Pulmonary artery endothelial cell (primary cell): ENCODE measurements at places on chromosomes 2 and 18. TPM values are rescaled to one million over a fixed set of nuclear protein-coding genes. Genes with fewer than 3 reads are reported as not detected.
A peak's percentile ranks its signal among the peaks of the same experiment; 100 is the strongest.

Gene ID2
- 7.6 and 10.1 TPM in 2 replicates for total RNA-seq

DNA sequence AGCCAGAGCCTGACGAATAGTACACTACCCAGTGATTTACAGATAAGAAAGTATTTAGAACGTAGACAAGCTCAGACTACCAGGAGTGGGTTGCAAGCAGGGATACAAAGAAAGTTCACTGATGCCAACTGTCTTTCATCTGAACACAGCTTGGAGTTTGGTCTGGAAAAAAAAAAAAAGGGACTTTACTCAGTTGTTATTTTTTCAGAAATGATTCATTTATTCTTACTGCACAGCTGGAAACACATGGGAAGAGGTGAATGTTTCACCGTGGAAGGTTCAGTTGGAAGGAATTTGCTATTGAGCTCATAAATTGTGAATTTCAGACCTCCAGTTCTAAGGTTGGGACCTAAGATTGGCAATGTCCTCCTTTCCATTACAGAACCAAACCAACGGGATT lies 259.7 kb downstream of the ETAA1 start:
- no peak for DNase-seq

- DNase-seq = no peak
Measured at GRCh38 chr2:37891846-37892435, 33.1 kb upstream of the RMDN2 start.

DNA sequence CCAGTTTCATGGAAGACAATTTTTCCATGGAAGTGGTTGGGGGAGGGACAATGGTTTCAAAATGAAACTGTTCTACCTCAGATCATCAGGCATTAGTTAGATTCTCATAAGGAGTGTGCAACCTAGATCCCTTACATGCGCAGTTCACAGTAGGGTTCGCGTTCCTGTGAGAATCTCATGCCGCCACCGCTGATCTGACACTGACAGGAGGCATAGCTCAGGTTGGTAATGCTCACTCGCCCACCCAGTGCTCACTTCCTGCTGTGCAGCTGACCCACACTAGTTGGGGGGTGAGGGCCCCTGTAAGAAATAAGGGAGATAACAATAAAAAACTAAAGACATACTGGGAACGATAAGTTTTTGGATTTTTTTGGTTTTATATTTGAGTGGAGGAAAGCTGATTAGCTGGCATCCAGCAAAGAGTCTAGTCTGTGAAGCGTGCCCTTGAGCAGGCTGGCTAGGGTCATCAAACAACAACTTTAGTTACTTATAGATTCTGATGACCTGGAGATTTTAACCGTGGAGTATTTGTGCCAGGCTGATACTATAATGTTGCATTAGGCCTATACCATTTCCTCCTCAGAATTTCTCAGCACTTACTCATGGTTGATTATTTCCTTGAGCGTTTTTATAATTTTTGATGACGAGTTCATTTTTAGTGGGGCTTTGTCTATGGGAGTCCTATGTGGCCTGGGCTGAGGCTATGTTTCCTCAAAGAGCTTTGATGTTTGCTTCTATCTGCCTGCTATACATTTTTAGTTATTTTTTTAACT lies 6.3 kb upstream of the MCFD2 start:
- DNase-seq = no peak

DNA sequence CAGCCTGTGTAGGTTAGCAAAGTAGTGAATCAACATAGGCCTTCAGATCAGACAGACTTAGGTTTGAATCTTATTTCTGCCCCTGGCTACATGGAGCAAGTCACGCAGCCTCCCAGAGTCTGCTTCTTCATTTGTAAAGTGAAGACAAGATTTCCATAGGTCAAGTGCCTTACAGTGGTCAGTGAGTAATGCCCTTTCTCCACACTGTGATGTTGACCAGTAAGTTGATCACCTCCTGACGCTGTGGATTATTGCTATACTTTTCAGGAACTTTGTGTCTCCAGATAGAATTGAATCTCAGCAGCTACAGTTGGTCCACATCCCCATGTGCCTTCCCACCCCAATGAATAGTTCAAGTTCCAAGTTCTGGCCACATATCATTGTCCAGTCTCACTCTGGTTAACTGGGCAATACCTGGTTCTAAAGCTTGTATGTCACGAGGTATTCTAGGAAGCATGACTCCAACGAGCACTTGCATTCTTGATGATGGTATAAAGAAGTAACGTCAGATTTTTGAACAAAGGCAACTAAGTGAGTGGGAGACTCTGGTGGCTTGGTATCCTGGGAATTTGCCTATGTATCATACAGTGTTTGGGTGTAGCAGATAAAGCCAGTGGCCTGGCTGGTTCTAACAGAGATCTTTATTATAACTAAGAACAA lies 2.1 kb upstream of the CLIP4 start:
- DNase-seq = no peak

GRCh38 chr18:57846258-57846657 lies 43.1 kb upstream of the ATP8B1 start:
- DNase-seq = peak; percentile 60

GRCh38 chr2:109392816-109393661 lies 220.7 kb downstream of the SEPTIN10 start:
- DNase-seq = no peak

DNA sequence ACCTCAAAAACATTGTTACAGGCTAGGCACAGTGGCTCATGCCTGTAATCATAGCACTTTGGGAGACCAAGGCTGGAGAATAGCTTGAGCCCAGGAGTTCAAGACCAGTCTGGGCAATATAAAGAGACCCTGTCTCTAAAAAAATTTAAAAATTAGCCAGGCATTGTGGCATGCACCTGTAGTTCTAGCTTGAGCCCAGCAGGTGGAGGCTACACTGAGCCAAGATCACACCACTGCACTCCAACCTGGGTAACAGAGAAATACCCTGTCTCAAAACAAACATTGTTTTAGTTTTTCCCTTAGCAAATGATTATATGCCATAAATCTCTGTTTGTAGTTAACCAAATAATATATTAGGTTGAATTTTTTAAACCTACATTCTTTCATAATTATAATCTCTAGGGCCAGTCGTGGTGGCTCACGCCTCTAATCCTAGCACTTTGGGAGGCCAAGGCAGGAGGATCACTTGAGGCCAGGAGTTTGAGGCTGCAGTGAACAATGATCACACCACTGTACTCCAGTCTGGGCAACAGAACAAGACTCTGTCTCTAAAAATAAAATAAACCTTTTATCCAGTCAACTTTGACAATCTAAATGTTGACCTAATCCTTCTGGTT lies 13.3 kb upstream of the CYP20A1 start:
- no peak for DNase-seq
